ENCODE measurements at places on chromosomes 2 and 18.

- DNase-seq = no peak
These were observed 77.8 kb upstream of the B3GNT2 start for GRCh38 chr2:62118160-62118559.

GRCh38 chr2:27807476-27807875 lies 36.0 kb downstream of the MRPL33 start:
- peak; percentile 37 for DNase-seq

DNA sequence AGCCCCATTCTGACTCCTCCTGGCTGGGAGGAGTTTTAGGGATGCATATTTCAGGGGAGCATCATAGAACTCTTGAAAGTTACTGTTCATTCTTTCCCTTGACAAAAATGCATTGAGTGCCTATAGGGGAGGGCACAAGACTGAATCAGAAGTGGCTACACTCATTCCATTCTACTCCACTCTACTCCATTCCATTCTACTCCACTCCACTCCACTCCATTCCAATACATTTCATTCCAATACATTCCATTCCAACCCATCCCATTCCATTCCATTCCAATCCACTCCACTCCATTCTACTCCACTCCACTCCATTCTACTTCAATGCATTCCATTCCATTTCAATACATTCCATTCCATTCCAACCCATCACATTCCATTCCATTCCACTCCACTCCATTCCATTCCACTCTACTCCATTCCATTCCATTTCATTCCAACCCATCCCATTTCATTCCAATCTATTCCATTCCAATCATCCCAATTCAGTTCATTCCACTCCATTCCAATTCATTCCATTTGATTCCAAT lies 110.8 kb downstream of the LOXHD1 start:
- no peak for DNase-seq

GRCh38 chr2:99840831-99841230 lies 301.6 kb downstream of the AFF3 start:
- DNase-seq = no peak

DNA sequence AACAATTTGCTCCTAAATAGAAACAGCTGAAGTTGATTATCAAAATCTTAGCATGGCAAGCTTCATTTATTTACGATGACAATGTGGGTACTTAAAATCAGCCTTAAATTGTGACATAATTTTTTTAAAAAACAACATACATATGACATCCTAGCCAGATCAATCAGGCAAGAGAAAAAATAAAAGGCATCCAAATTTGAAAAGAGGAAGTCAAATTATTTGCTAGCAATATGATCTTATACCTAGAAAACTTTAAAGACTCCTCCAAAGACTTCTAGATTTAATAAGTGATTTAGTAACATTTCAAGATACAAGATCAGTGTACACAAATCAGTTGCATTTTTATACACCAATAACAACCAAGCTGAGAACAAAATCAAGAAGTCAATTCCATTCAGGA lies 14.3 kb upstream of the PPP3R1 start:
- no peak for DNase-seq

DNA sequence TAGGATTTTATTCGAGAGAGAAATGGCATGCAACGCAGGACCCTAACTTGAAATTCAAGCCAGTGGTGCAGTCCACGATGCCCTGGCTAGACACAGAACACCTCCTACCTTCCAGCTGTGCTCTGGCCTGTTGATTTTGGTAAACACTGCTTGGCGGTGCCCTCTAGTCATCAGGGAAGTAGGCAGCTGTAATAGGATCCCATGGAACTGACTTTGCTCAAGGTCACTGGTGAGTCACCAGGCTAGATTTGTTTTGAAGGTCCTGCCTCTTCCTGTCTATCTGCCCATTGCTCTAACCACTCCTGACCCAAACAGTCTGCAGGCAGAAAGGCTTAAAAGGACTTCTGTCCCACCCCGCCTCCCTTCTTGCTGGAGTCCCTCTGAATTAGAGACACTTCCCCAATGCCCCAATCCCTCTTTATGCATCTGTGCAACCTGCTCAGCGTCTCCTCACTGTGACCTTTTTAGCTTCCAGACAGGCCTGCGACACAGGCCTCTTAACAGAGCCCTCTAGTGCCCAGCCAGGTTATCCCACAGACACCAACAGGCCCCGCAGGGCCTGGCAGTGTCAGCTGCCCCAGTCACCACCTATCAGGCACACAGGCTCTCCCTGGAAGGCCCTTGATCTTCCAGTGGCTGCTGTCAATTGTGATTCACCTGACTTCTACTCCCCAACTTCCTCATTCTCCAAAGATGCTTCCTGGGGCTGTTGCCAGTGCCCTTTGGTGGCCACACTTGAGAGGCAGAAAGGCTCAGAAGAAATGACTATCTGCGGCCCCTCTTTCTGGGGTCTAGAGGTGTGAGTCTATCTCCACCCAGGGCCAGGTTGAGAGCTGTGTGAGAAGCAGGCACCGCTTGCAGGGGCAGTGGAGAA lies 5.2 kb downstream of the TMEM127 start:
- peak; percentile 82 for DNase-seq

Data from MG63 (cell line).